ENCODE measurements at places on chromosomes 16 and 17.

GRCh38 chr17:56317351-56318208 is 164.3 kb downstream of the ANKFN1 start:
- no peak for DNase-seq

GRCh38 chr16:57422026-57422944 is 17.7 kb downstream of the CCL17 start:
- DNase-seq = peak; percentile 67

DNA sequence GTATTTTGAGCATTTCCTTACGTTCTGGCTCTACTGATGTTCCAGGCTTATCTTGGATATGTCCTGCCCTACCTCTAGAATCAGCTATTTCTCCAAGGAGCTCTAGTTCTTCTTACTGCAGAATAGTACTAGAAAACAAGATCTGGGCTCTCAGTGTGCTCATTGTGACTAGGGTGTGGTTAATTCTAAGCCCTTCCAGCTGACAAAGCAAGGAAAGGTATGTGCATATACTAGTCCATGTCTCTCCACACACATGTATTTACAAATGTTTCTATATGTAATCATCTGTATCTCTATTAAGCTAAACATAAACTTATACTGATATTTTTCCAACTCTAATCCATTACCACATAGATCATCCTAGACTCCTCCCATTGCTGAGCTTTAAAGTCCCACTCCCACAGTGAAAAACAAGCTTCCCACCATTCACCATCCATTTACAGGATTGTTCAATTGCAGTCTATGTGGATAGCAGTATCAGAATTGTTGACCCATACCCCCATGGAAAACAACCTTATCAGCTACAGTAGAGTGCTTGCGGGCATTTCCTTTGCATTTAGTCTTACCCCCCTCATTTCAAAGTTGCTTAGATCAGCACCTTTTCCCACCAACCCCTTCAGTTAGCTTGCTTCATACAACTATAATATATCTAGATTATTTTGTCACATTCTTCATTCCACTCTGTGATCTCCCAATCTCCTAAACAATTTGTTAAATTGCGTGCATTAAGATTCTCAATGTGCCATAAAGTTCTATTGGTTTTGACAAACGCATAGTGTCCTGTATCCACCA is 194.5 kb downstream of the SOX9 start:
- DNase-seq = no peak

GRCh38 chr16:31265329-31266245 is 5.8 kb downstream of the ITGAM start:
- DNase-seq = no peak

DNA sequence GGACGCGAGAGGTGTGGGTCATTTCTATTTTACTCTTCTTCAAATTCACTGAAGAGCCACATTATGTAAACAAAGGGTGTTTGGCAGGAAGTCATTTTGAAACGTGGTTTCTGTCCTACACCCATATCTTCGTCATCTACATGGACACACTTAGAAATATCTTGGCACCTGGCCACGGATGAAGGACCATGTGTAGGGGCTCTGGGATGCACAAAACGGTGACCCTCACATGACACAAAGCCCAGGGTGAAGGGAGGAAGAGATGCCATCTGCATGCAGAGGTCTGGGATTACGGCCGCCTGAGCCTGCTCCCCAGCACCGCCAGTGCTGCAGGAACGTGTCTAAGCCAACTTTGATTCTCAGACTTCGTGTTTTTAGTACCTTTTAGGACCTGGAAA is 130.2 kb upstream of the CHMP6 start:
- no peak for DNase-seq

DNA sequence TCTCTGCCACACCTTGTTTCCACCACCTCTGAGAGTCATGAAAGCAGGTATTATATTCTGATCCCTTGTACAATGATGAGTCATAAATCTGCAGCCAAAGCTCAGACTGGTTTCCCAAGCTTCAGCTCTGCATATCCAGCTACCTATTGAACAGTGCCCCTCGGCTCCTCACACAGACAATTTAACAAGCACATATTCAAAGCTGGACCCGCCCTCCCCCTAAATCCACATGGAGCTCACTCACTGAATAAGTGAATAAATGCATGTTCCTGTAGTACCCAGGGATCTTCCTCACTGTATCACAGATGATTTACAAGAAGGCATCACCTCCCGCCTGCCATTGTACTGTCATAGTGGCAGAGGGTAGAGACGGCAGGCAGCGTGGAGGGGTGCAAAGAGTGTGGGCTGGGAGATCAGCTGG is 516.4 kb downstream of the GRIN2A start:
- no peak for DNase-seq

- DNase-seq = no peak
Measured at GRCh38 chr16:72977127-72977526, 70.8 kb downstream of the ZFHX3 start.

- no peak for DNase-seq
Measured at GRCh38 chr17:73588301-73588846, 55.9 kb downstream of the SDK2 start.

DNA sequence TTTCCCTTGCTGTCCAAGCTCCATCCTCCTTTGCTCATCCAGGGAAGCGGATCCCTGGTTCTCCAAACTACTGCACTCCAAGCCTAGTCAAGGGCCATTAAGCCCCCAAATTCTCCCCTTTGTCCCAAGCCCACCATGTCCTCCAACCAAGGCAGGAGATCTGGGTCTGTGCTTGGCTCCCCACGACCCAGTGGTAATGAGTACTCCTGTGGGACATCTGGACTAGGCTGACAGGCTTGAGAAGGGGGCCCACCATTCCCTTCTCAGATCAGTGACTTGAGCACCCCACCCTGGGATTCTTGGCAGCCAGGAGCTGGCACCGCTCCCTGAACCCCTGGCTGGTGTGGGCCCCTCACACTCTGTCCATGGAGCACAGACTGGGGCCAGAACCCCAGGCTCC is 17.1 kb downstream of the OSBPL7 start:
- no peak for DNase-seq

DNA sequence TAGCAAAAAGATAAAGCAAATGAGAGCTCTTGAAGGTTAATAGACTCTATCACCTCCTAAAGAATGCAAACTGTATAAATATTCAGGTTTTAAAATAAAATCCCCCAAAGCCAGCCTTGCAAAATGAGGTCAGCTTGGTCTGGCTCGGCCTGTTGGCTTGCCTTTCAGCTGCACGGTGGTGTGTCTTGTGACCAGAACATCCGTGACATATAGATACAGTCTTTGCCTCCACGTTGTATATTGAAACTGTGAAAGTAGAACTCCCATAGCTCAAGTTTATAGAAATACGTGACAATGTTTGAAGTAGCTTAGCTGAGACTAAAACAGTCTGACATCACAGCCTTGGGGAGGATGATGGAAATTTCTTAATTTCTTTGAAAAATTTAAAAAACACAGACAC is 236.6 kb upstream of the MYOCD start:
- no peak for DNase-seq

- DNase-seq = no peak
Measured at GRCh38 chr17:45740553-45741330, 43.4 kb upstream of the CRHR1 start.

DNA sequence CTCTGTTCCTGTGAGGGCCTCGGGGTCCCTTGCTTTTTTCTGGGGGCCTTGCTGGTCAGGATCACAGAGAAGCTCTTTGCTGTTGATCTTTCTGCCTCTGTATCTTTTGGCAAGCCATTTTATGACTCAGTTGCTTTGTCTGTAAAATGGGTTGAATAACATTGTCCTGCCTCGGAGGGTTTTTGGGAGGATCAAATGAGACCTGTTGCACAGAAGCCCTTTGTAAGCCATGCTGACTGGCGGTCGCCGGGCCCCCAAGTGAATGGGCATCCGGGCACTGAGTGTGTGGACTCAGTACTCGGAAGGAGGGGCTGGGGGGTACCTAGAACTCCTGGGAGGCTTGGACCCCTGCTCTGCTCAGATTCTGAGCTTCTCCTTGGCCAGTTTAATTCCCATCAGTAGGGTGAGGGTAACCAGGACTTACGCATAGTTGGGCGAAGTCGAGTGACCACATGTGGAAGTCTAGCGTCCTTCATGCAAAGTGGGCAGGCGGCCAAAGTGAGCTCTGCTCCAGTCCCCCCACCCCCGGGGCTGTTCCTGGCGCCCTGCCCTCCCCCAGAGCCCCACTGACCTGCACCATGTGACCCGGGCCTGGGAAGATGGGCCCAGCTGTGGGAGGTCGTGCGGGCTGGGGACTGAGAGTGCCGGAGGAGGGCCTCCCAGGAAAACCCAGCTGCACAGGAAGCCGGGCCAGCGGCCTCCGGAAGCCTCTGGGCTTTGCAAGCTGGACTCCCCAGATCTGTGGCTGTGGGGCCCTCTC is 284.0 kb downstream of the SEC14L1 start:
- DNase-seq = peak; percentile 98

DNA sequence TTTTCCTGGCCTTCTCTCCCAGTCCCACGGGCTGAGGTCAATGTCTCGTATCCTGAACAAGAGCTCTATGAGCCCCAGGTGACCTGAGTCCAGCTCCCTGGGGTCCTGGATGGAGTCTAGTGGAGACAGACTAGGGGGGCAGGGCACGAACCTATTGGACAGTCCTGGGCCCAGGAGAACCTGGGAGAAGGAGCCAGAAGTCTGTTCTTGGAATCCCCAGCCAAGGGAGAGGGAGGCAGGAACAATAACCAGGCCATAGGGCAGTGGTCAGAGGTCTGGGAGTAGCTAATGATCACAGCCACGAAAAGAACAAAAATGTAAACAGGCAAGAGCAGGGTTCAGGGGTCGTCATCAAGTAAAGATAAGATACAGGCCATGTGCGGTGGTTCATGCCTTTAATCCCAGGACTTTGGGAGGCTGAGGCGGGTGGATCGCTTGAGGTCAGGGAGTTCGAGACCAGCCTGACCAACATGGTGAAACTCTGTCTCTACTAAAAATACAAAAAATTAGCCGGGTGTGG is 60.8 kb downstream of the COPRS start:
- DNase-seq = no peak

GRCh38 chr16:81925016-81925415 is 86.3 kb downstream of the SDR42E1 start:
- DNase-seq = no peak

DNA sequence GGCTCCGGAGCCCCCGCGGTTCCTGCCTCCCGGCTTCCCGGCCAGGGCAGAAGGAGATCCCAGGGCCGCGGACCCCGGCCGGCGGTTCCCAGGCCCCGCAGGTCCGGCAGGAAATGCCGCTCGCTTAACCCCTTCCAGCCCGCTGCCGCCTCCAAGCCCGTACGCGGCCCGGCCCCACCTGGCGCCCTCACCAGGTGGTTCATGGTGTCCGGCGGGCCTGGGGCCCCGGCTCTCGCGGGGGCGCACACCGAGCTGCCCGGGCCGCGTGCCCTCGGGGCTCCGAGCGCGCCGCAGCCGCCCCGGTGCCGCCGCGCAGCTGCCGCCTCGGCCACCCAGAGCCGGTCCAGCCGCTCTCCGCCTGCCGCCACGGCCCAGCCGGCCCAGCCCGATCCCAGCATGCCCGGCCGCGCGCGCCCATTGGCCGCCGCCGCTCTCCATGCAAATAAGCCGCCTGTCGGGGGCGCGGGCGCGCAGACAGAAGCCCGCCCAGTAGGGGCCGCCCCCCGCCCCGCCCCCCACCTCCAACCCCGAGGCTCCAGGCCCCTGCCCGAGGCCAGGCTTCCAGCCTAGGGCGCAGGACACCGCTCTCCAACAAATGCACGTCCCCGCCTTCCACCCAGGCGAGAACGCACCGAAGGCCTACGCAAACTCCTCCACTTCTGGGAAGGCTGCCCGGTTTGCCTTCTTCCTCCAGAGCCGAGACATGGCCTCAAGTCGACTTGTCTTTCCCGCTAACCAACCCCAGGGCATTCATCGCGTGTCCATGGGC is at the start of gene BCAR1:
TSS of gene BCAR1 (minus strand) at position 345 of the 769 bp plus-strand sequence. CDS start at position 203, 142 bp downstream.
- peak; percentile 92 for DNase-seq

GRCh38 chr17:7045492-7046126 is 1.7 kb upstream of the SLC16A11 start:
- DNase-seq = peak; percentile 67

DNA sequence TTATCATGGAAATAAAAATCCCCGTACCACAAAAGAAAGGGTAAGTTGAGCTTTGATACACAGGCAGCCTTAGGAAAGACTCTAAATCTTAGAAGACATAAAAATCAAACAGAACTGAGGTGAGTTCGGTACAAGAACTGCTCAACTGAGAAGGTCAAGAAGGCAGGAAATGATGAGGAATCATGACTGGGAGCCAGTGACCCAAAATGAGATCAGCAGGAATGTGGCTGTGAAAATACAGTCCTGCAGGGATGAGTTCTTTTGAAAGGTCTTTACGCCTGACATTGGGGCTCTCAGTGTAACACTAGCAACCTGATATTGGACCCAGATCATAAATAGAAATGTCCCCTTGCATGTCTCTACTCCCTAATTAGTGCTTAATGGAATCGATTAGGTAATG is 56.3 kb upstream of the CDH11 start:
- no peak for DNase-seq

GRCh38 chr16:83627996-83628395 is 179.8 kb upstream of the HSBP1 start:
- no peak for DNase-seq

DNA sequence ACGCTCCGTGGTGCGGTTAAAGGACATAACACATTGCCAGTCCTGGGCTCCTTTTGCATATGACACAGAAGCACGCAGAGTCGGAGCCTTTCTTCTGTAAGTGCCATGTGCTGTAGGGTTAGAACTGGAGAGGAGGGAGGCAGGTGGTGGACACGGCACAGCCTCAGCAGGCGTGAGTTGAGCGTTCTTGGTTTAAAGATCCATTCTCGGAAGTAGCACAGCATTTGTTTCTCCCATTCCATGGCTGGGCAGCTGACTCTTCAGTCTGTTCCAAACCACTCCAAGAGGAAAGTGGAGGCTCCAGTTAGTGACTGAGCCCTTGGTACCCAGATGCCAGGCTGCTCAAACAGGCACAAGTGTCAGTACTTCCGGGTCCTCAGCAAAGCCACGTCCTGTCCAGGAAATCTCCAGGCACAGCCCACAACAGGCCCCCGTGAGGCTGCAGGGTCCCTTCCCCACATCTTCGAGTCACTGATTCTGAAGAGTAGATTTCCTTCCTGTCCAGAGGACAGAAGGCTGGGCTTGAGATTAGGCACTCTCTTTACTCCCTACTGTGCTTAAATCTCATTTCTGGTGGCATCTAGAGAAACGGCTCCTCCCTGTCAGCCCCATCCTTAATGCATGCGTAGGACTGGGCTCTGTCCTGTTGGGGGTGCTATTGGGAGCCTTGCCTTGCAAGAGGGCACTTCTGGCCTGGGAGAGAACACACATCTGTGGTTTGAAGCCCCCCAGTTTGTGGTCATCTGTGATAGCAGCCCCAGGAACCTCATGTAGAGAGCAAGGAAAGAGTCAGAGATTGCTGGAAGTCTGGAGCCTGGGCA is 39.6 kb upstream of the NAT9 start:
- no peak for DNase-seq

- DNase-seq = peak; percentile 36
Measured at GRCh38 chr16:68995011-68995504, 110.4 kb upstream of the HAS3 start.

DNA sequence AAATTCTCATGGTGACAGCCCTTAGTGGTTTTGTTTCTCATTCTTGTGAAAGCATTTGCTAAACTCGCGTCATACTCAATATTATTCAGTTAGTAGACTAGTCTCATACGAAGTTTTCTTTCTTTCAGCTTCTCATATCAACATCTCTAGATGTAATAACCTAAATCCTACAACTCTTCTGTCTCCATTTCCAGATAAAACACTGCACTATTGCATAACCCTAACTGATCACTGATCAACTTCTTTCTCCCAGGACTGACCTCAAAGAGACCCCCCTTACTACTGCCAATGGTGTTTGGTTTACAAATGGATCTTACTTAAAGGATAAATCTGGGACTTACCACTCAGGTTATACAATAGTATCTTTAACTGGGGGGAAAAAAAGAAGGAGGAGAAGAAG is 36.3 kb upstream of the TEKT1 start:
- DNase-seq = no peak
